Omental fat pad (tissue), 4 donors: ENCODE measurements at places on chromosomes 5 and 9. TPM values are rescaled to one million over a fixed set of nuclear protein-coding genes. Genes with fewer than 3 reads are reported as not detected.

GRCh38 chr5:170361616-170362015 lies 27.6 kb downstream of the KCNMB1 start:
- DNase-seq: no peak

GRCh38 chr9:135997090-135998015 lies 36.2 kb upstream of the UBAC1 start:
- no peak for DNase-seq

GRCh38 chr5:139394123-139394653 lies 716 bp downstream of the PROB1 start:
- no peak for DNase-seq

DNA sequence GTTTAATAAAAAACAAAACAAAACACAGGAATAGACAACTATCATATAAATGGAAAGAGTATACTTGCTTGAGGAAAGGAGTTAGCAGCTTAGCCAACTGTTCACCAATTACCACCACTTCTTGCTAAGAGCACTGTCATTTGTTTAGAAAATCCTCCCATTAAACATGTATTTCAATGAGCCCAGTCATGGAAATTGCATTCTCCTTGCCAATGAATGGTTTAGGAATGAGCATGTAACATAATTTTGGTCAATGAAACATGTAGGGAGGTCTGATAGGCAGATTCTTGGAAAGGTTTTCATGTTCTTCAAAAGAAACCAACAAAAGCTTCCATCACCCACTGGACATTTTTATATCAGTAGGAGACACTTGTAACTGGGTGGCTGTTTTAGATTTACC lies 502.8 kb upstream of the PAPPA start:
- no peak for DNase-seq

DNA sequence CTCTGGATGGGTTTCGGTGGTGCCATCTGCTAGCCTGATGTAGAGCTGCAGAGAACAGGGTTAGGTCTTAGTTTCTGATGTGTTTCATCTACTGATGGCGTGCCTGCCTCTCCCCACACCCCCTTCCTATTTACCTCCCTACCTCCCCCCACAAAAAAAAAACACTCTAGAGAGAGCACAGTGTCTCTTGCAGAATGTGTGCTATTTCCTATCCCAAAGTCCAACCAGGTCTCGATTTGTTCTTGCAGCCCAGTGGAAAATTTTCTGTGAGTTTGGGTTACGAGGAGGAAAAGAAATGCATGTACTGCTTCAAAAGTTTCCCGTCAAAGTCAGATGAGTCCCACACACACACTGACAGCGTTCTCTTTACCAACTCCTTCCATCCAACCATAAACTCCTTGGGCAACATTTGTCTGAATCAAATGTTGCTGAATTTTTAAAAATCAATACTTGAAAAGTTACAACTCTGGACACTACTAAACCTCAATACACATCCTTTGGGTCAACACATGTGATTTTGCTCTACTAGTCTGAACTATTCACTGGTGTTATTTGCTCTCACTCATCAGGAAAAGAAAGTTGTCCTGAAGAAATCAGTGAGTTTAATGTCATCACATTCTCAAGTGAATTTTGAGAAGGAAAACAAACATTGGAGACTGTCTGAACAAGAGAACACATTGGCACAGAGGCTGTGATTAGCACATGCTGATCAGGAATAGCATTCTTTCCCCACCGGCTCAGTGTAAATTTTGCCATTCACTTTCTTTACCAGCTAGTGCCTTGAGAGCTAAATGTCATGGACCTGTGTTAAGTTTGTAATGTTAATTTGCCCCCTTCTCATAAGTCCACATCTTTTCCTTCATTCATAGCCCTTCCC lies 84.1 kb downstream of the MAMDC2 start:
- DNase-seq: no peak

DNA sequence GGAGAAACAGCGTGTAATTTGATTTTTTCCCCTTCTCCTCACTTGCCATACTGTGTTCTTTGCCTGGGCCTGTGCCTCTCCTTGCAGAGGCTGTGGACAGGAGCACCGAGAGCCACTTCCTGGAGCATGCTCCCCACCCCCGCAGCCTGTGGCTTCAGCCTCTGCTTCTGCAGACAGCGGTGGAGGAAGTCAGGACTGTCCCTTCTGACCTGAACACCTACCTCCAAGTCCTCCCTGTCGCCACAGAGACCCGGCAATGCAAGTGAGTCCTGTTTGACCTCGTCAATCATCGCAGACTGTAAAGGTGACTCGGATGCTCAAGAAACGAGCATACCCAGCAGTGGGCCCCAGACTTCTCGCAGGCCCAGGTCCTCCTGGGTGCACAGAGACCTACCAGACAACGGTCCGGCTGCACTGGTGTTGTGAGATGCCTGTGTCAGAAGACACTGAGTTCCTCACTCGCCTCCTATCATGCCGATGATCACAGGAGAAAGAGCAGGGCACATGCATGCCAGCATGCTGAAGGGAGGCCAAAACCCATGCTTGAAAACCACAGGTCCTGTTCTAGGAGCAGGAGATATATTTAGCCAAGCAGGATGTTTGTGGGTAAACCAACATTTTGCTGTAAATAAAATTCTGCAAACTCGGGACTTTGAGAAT lies 198.8 kb downstream of the AUH start:
- no peak for DNase-seq

- DNase-seq: no peak
Measured at GRCh38 chr5:177509991-177510566, 453 bp upstream of the DOK3 start.

Gene SPOCK1
- 50.7 TPM for total RNA-seq

Gene SLC1A1
- 12.3 TPM for total RNA-seq

Gene TRPM3
- total RNA-seq: 9.3 TPM

Gene SPINK7
- total RNA-seq: not detected

Gene GAS1
- 109 TPM for total RNA-seq
